ENCODE measurements at places on chromosomes 7 and 10.

DNA sequence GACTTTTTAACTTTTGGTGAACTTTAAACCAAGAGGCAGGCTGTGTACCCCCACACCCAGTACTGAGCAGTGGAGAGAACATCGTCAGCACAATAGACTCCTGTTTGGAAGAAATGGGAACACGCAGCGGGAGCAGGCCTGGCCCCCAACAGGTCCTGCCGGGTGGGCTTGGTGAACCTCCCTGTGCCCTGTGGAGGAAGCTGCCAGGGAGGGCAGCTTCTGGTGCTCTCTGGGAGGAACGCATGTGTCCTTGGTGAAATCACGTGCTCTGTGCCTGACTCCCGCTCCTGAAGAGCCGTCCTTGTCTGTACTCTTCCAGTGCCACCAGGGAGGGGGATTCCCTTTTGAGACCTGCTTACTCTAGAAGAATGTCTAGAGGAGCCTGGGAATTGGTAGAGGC is 31.6 kb downstream of the CHAT start:
- DNase-seq: no peak

DNA sequence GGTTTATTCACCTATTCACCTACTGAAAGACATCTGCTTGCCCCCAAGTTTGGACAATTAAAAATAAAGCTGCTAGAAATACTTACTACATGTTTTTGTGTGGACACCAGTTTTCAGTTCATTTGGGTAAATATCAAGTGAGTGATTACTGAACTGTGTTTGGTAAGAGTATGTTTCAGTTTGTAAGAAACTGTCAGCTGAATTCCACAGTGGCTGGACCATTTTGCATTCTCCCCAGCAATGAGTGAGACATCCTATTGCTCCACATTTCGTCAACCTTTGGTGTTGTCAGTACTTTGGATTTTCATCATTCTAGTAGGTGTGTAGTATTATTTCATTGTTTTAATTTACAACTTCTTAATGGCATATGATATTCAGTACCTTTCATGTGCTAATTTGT is 17.4 kb upstream of the IKZF1 start:
- no peak for DNase-seq

GRCh38 chr7:138891446-138891810 is 89.8 kb downstream of the KIAA1549 start:
- DNase-seq: no peak

DNA sequence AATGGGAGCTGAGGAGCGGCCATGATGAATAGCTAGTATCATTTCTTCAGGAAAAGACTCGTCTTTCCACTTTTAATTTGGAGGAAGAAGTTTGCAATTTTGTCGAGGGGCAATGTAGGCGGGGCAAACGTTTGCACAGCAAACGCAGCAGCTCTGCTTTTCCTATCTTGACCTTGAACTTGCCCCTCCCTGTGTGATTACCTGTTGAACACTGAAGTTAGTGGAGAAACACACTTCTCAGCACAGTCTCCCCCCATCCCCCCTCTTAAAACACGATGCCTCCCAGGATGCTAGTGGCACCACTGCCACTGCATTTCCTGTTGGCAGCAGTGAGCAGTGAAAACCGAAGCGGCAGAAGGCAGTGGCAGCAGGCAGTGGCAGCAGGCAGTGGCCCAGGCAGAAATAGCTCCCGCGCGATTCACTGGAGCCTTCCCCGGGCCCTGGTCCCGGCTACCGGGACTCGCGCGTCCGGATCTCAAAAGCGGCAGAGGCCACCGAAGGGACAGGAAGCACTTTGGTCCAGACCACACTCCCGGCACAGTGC is at the start of gene EPDR1:
EPDR1 (plus strand) TSS at position 336 of the 544 bp plus-strand sequence. CDS start 300 bp downstream, outside the sequence.
- DNase-seq: no peak

DNA sequence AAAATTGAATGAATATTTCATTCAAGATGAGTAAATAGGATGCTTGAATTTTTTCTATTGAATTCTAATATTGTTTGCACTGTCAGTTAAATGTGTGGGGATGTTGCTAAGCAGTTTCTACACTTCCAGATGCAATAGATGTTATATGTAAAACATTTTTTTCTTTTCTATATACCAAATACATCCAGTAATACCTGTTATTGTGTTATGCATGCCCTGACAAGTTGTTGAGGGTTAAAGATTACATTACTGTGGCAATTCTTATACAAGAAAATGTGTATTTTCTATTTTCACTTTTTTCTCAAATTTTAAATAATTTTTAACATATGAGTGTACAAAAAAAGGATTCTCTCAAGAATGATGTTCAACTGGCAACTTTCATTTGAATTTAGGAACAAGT is 713.9 kb downstream of the GATA3 start:
- DNase-seq: no peak

Measured in stromal cell of bone marrow (primary cell).